ENCODE measurements at places on chromosomes 3 and 15.

- no peak for DNase-seq
These were observed 402.2 kb upstream of the CFAP20DC start for GRCh38 chr3:59451800-59452746.

GRCh38 chr3:196320137-196320536 lies 2.1 kb upstream of the DYNLT2B start:
- no peak for DNase-seq

DNA sequence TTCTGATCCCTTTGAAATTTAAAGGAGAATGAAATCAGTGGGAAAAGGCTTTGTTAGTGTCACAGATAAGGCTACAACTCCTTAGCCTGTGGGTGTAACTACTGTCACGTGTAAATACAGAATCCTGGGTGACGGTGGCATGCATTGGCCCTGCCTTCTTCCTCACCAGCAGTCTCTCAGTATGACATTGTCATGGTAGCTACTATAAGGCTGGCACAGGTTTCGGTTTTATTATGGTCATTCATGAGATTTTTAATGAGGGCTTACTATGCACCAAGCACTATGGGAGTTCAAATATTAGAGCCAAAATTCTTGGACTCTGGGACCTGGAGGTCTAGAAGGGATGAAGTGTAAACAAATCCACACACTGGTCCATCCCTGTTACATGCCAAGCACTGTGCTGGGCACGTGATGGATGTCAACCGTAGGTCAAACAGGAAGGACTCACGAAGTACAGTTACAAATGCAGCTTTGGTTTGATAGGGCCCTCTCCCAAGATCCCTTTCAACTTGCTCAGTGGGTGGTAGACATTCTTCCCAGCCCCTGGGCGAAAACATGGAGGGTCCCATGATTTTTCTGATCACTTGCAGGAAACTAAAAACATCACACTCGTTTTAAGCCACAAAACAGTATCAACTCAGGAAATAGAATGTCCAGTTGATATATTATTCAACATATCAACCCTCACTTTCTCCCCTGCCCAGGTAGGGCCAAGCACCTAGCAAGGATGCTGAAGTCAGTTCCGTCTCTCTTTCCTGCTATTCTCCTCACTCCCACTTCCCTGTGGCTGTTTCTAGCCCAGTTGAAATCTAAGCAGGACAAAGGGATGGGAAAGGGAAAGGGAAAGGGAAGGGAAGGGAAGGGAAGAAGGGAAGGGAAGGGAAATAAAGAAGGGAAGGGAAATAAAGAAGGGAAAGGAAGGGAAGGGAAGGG lies 25.3 kb downstream of the BFSP2 start:
- DNase-seq, result no peak

- DNase-seq, result no peak
These were observed 2.5 kb downstream of the HYAL2 start for GRCh38 chr3:50319894-50320625.

DNA sequence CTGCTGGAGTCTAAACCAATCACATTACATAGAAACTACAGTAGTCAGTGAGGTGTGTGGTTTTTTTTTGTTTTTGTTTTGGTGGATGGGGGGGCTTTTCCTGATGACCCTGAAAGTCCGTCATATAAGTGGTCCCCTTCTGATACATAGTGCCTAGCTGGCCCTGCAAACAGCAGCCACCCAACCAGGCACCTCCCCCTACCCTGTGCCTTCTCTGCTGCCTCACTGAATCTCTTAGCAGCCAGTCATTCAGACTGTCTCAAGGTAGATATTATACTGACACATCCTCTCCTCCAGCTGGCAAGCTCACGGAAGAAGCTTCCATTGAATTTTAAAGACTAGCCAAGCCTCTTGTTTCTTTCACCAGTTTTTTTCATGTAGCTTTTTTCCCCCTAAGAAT lies 21.4 kb downstream of the SYN2 start:
- DNase-seq, result no peak

DNA sequence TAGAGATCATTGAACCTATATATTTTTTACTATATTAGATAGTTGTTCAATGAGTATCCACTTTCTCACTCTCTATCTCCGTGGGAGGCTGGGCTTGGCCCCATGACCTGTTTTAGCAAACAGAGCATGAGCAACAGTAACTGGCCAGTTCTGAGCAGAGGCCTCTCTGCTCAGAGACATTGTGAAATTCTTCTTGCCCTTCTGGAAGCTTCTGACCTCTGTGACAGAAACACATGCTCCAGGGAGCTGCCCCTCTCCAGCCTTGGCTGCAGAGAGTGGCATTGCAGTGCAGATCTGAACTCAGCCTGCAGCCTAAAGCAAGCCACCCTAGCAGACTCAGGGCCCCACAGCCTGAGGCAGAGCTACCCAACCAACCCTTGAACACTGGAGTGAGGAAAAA lies 20.5 kb downstream of the FAM240A start:
- no peak for DNase-seq

GRCh38 chr3:156732715-156733421 lies 58.5 kb downstream of the TIPARP start:
- DNase-seq, result no peak

GRCh38 chr15:69341356-69341755 lies 42.6 kb downstream of the PAQR5 start:
- DNase-seq, result no peak

DNA sequence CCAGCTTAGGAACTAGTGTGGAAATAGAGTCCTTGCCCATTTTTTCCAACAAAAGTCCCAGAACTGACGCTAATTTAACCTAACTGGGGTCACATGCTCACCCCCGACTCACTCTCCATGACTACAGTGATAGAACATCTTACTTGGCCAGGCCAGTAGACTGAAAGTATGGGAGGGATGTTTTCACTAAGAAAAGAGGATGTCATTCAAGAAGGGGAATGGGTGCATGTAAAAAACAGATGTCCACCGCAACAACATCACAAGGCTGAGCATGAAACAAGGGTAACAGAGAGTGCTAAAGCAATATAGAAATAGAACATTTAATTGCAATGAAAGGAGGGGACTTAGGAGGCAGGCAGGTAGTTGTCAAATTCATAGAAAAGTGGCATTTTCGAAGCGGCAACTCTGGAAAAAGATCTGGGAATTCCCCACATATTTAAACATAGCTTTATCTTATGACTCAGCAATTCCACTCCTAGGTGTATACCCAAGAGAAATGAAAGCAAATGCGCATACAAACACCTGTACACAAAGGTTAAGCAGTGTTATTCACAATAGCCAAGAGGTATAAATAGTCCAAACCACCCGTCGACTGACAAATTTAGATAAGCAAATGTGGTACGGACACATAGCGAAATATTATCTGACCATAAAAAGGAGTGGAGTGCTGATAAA lies 41.1 kb upstream of the UBE2E2 start:
- no peak for DNase-seq
